ENCODE measurements at places on chromosomes 5 and 9. TPM values are rescaled to one million over a fixed set of nuclear protein-coding genes. Genes with fewer than 3 reads are reported as not detected.

The MEIKIN gene
- not detected for polyA plus RNA-seq

The IL7R gene
- polyA plus RNA-seq, result 2.0 TPM

The CYSRT1 gene
- 2.5 TPM for polyA plus RNA-seq

The SAPCD2 gene
- 3.9 TPM for polyA plus RNA-seq

The ANKRA2 gene
- polyA plus RNA-seq, result 29.2 TPM

The DMRT3 gene
- not detected for polyA plus RNA-seq

The TSLP gene
- 0.43 TPM for polyA plus RNA-seq

The GRM6 gene
- polyA plus RNA-seq, result 0.72 TPM

The IL33 gene
- 29.6 TPM for polyA plus RNA-seq

The DEPDC1B gene
- 3.4 TPM for polyA plus RNA-seq

The C9orf50 gene
- polyA plus RNA-seq, result 0.26 TPM

- no peak for DNase-seq
Measured at GRCh38 chr5:305459-305858, 16.1 kb upstream of the AHRR start.

DNA sequence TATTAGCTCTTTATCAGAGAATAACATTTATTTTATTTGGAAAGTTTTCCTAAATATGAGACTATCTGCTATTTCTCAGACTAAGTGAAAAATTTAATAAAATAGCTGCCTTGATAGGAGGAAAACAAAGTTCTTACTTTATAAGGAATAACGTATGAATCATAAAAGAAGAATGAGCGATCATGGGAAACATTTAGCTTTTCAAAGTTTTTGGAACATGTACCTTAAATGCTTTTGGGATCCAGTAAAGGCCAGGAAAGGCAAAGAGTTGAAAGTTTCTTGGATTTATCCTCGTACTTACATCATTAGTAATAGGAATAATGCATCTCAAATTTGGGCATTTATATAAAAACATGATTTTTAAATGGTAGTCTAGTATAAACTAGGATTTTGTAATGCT lies 19.4 kb downstream of the OGN start:
- DNase-seq, result peak; percentile 40

GRCh38 chr5:174087783-174088182 lies 42.3 kb downstream of the NSG2 start:
- DNase-seq, result no peak

- no peak for DNase-seq
Measured at GRCh38 chr9:122406070-122406890, 35.5 kb downstream of the PTGS1 start.

GRCh38 chr9:136848393-136849037 lies 694 bp upstream of the PHPT1 start:
- DNase-seq, result no peak

GRCh38 chr9:14097666-14098415 lies 216.1 kb downstream of the NFIB start:
- DNase-seq, result no peak

- no peak for DNase-seq
Measured at GRCh38 chr5:10291692-10292339, 15.9 kb downstream of the CMBL start.

- no peak for DNase-seq
Measured at GRCh38 chr9:109246533-109246932, 74.3 kb downstream of the EPB41L4B start.

DNA sequence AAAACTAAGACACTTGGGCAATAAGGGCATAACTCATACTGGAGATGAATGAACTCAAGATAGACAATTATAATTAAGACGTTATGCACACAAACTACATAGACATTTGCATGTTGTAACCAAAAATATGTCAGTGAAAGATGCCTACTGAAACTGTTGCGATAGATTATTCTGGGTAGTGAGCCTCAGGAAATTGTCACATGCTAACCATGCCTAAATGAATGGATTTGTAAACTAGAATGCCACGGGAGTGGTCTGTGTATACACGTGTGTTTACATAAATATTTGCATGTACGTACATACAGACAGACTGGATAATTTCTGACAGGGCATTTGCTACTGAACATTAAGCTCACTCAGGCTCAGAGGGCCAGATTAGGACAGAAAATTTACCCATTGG lies 1.2 kb downstream of the NIPSNAP3B start:
- DNase-seq, result no peak

All from hindlimb muscle (tissue), 1 donor.